ENCODE measurements at places on chromosomes 6 and 20. TPM values are rescaled to one million over a fixed set of nuclear protein-coding genes. Genes with fewer than 3 reads are reported as not detected.

ZDHHC14 gene
- 5.7 TPM for total RNA-seq

HLA-DQA1 gene
- total RNA-seq: 20.7 TPM

RAET1G gene
- total RNA-seq: not detected

OR14J1 gene
- not detected for total RNA-seq

LRRC1 gene
- 4.9 TPM for total RNA-seq

MAP3K4 gene
- total RNA-seq: 47.8 TPM

SEC63 gene
- total RNA-seq: 144 TPM

DNA sequence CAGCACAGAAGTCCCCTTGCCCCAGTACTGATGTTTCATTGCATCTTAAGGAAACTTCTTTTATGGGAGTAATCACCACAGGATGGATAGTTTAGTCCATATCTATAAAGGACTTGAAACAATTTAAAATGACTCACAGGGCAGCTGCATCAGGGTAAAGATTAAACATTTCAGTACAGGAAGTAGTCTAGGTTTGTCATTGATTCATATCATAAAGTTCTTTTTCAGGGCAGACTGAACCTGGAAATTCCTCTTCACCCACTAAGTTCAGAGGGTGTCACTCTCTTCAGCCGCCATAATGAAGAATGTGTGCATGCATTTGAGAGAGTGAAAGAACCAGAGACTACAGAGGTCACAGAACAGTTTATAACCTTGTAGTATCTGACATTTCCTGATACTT lies 296.3 kb upstream of the JAG1 start:
- H3K36me3 ChIP-seq: no peaks in the 10 kb centered on the region
- peaks cover 4% of the 10 kb centered on the region for H3K4me1 ChIP-seq

DNA sequence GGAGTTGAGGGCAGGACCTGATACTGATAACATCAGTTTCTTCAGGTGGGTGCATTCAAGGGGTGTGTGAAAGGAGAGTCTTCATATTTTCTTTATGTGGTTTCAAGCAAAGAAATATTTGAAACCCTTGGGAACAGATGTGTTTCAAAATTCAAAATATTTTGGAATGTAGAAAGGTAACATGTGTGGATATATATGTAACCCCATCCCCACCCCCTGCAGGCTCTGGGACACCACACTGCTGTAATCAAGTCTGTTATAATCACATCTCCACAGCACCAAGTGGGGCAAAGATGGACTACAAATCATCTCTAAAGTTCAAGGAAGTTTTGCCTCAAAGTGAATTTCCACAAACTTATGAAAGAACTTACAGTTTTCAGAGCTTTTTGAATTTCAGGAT lies 41.1 kb downstream of the CLIC5 start:
- H3K36me3 ChIP-seq: no peaks in the 10 kb centered on the region
- H3K27me3 ChIP-seq: no peaks in the 10 kb centered on the region
- no peak overlapping the region for H3K27ac ChIP-seq
- H3K4me1 ChIP-seq: peaks cover 2% of the 10 kb centered on the region

DNA sequence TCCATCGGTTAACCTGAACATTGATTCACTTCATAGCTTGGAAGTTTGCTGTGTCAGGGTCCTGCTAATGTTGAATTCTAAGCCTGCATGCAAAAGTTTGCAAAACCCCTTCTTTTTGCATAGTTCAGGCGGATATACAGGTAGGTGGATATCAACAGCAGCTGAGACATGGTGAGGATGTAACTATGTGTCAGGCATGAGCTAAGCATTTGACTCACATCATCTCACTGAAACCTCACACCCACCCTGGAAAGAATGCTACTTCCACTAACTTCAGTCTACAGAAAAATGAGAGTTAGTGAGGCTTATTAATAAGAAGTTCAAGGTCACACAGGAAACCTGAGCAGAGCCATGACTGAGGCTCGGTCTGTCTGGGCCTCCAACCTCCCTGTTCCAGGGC lies 276.9 kb downstream of the BMP7 start:
- no peaks in the 10 kb centered on the region for H3K4me1 ChIP-seq
- no peaks in the 10 kb centered on the region for H3K36me3 ChIP-seq
- no peak overlapping the region for H3K4me3 ChIP-seq
- DNase-seq: no peak
- no peak overlapping the region for H3K27ac ChIP-seq

DNA sequence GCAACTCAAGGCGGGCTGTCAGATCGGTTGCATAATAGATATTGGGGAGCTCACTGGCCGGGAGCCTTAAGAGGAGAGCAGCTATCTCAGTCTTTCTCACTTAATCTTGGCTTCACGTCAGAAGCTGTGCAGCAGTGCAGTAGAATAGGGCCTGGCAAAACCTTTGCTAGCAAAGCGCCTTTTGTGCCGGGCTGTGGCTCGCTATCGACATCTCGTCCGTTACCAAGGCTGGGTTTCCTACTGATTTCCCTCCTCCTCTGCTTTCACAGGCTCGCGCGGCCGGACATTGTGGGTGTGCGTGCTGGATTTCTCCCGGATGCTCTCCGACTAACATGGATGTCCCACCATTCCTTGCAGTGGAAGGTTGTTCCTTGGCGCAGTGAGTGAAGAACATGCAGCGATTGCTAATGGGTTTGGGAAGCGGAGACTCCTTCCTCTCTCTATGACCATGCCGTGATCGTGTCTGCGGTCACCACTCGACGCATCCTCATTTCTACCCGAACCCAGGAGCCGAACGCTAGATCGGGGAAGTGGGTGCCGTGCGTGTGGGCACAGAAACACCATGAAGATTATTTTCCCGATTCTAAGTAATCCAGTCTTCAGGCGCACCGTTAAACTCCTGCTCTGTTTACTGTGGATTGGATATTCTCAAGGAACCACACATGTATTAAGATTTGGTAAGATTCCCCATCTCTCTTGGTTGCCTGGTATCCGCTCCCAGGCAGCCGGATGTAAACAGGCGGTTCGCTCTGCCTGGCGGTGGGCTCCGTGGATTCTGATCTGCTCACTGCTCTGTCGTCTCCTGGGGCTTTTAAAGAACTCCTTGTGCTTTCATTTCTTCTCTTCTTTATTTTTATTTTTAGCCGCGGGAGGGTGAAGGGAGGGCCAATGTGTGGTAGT lies 5.5 kb downstream of the GRIK2 start:
- no peak for DNase-seq
- H3K36me3 ChIP-seq: no peaks in the 10 kb centered on the region
- peaks cover 5% of the 10 kb centered on the region for H3K4me1 ChIP-seq
- H3K27ac ChIP-seq: no peak overlapping the region
- H3K27me3 ChIP-seq: no peaks in the 10 kb centered on the region

- H3K27ac ChIP-seq: no peak overlapping the region
- H3K4me1 ChIP-seq: no peaks in the 10 kb centered on the region
- no peak for DNase-seq
- no peaks in the 10 kb centered on the region for H3K27me3 ChIP-seq
- no peaks in the 10 kb centered on the region for H3K36me3 ChIP-seq
- no peak overlapping the region for H3K4me3 ChIP-seq
Observed at GRCh38 chr20:63330940-63331339, 30.2 kb downstream of the CHRNA4 start.

DNA sequence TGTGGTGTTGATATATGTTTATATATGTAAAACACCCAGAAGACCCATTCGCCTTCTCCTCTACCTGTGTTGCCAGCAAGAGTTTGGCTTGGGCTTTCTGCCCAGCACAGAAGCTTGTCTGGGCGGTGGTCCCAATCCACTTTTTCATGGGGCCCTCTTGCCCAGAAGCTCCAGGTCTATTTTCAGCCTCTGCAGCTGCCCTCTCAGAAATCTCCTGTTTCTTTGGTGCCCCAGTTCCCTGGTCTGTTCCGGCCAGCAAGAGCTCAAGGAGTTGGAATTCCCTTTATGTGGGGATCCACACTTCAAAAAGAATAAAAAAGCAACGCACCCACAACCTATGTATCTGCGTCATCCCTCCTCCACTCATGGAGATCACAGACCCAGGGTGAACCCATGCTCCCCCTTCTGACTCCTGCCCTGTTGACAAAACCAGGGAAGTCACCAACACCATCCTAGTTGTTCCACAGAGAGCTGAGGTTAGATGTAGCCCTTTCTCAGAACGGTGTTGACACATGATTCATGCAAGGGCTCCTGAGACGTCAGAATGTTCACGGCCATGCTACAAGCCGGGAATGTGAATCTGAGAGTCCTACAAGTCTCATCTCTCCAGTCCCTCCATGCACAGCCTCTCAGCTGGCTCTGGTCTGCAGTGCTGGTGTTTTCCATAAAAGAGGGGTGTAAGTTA lies 156.8 kb upstream of the RIN2 start:
- no peak overlapping the region for H3K4me3 ChIP-seq
- H3K36me3 ChIP-seq: no peaks in the 10 kb centered on the region
- H3K27me3 ChIP-seq: no peaks in the 10 kb centered on the region
- peaks cover 2% of the 10 kb centered on the region for H3K4me1 ChIP-seq

- H3K4me3 ChIP-seq: no peak overlapping the region
- DNase-seq: no peak
- H3K36me3 ChIP-seq: no peaks in the 10 kb centered on the region
- H3K27me3 ChIP-seq: no peaks in the 10 kb centered on the region
- no peaks in the 10 kb centered on the region for H3K4me1 ChIP-seq
- no peak overlapping the region for H3K27ac ChIP-seq
Observed at GRCh38 chr20:29313481-29313880, 1944.0 kb upstream of the DEFB115 start.

GRCh38 chr6:64926051-64926450 lies 781.0 kb downstream of the EYS start:
- no peaks in the 10 kb centered on the region for H3K36me3 ChIP-seq
- H3K4me3 ChIP-seq: no peak overlapping the region
- H3K27ac ChIP-seq: no peak overlapping the region
- no peak for DNase-seq
- H3K4me1 ChIP-seq: no peaks in the 10 kb centered on the region

All from ovary (tissue), 10 donors.